ENCODE measurements at places on chromosomes 5 and 9.

GRCh38 chr9:130663977-130664250, 480 bp upstream of the PRDM12 start:
- no peak for DNase-seq

DNA sequence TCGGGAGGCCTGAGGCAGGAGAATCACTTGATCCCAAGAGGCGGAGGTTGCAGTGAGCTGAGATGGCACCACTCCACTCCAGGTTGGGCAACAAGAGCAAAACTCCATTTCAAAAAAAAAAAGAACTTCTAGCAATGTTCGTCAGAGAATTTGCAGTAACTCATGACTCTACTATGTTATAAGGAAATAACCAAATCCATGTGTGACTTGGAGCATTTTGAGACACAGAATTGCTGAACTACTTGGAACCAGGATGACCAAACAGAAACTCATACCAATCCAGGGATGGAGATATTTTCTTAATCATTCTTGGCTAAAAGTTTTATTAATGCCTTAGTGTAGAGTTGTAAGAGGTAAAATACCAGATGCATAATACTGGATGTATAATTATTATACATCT, 99.9 kb upstream of the BNC2 start:
- DNase-seq, result no peak

- no peak for DNase-seq
These were observed 120.7 kb upstream of the APC start for GRCh38 chr5:112616812-112617547.

GRCh38 chr9:131677444-131678180, 62.3 kb downstream of the RAPGEF1 start:
- no peak for DNase-seq

DNA sequence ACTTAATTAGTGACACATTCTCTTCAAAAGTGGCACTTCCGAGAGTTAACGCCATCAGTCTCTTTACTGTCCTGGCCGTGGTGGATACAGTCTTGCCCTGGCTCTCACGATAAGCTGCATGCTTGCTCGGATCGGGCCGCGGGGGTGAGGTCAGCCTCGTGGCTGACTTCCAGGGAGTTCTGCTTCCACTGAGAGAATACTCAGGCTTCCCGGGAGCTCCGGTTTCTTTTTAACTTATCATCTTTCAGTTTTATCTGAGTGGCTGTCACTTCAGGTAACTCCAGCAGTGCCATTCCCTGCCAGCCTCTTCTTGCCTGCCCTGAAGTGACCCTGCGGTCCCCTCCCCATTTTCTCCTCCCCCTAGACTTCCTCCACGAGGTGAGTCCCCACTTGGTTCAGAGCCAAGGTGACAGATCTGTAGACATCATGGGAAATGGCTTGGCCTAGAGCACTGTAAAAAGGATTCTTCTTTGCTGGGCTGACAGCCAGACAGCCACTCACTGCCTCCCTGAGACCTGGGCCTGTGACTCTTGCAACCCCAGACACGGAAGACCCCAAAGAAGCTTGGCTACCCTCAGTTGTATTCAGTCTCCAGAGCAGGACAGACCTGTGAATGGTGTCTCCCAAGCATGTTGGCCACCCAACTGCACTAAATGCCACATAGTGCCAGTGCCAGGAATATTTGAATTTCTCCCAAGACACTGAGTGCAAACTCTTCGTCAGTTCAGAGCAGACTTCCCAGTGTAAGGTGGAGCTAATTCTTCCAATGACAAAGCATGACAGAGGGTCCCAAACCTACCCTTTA, 95.1 kb downstream of the DAPK1 start:
- no peak for DNase-seq

DNA sequence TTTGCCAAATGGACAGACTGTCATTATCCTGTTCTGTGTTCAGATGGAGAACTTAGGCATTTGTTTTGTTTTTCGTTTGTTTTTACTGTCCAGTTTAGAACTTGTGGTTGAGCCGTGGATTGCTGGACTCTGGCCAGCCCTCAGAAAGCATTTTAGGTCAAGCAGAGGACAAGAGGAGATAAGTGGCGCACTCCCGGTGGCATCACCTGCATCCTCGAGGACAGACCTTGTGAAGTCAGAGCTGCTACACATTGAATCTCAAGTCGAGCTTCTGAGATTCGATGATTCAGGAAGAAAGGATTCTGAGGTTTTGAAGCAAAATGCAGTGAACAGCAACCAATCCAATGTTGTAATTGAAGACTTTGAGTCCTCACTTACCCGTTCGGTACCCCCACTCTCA, 8.9 kb downstream of the MTRR start:
- no peak for DNase-seq

DNA sequence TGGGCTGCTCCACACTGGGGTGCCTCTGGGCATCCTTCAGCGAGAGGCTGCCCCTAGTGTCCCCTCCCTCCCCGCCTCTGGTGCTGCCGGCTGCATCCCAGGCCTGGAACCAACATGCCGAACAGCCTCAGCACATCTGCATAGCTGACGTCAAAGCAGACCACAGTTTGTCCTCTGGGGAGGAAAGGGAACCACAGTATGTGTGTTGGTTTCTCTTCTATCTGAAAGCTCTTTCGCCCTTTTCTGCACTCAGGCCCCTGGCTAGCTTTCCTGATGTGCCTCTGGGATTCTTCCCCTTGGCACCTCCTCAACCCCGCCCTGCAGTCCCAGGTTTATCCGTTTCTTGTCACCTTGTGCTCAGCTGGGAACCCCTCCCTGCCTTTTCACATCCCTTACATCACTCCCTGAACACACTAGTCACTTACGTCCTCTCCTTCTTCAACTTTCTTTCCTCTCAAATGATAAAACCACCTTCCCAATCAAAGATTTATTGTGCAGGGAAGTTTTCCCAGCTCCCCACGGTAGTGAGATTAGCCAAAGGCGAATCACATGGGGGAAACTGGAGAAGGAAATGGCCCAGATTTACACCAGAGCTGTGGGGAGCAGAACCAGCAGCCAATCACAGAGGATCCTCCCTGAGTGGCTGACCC, 35.5 kb upstream of the B4GALT1 start:
- DNase-seq, result no peak

DNA sequence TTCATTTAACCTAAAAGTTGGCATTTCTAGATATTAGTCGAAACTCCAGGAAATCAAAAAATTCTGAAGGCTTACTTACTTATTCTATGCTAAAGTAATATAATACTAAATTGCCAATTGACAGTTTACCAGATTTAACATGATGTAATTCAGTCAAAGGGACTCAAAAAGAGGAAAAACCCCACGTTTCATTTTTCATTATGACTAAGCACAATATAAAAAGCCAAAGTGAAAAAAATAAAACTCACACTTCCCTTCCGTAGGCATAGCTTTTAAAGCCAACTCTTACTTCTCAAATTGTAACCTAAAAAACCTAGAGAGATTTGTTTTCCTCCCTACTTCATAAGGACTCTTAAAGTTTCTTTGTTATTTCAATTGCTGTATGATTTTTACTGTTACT, 146.6 kb downstream of the RAPGEF6 start:
- DNase-seq, result no peak

Measured in stimulated activated CD4-positive, alpha-beta T cell treated with anti-CD3 and anti-CD28 coated beads, Interleukin-12 subunit alpha, Interleukin-12 subunit beta, amount 100 ng/mL, for 4 hours (primary cell).